ENCODE measurements at places on chromosomes 2 and 18.

DNA sequence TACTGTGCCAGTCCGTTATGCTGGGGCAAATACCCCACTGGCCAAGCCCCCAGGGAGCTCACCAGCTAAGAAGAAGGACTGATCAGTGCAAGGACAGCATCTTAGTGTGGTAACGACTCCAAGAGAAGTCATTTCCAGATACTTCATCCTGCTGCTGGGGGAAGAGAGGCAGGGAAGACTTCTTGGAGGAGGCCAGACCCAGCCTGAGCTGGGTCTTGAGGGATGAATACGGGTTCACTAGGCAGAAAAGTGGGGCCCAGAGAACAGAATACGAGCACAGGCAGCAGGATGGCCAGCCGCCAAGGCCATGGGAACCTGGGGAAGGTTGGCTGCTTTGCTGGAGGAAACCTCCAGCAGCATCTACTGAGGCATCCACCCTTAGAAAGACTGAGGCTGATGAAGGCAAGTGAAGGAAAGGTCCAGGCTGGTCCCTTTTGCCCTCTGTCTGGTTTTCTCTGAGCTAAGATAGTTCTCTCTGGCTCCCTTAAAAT lies 84.1 kb downstream of the GLI2 start:
- no peak for DNase-seq

- no peak for DNase-seq
Observed at GRCh38 chr2:216540920-216541319, 42.3 kb downstream of the RPL37A start.

- DNase-seq, result no peak
Observed at GRCh38 chr2:128780434-128781080, 461.9 kb upstream of the HS6ST1 start.

- no peak for DNase-seq
Observed at GRCh38 chr2:241218131-241219029, 29.9 kb downstream of the ANO7 start.

DNA sequence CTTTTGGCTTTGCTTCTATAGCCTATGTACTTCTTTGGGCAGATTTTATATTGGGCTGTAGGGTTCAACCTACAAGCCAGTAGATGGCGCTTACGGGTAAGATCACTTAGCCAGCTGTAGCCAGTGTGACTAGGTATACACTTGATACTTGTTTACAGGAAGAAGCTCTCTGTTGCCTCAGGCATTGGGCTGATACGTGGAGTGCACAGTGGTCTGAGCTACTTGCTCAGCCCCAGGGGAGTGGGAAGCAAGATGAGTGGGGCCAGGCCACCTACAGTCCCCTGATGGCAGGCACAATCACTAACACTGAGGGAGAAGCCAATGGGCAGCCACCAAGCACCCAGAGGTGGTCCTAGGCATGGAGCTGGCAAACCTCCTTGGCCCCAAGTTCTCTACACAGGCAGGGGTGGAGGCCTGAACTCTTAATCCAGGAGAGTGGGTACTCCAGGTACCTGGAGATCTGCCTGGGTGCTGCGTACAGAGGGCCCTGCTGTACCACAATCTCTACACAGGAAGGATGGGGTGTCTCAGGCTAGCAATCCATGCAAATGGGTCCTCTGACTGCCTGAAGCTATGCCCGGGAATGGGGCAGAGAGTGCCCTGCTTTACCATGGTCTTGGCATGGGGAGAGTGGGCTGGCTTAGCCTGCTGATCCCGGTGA lies 122.2 kb downstream of the NCOA1 start:
- DNase-seq, result no peak

- no peak for DNase-seq
Observed at GRCh38 chr2:8993196-8993901, 10.1 kb downstream of the MBOAT2 start.

DNA sequence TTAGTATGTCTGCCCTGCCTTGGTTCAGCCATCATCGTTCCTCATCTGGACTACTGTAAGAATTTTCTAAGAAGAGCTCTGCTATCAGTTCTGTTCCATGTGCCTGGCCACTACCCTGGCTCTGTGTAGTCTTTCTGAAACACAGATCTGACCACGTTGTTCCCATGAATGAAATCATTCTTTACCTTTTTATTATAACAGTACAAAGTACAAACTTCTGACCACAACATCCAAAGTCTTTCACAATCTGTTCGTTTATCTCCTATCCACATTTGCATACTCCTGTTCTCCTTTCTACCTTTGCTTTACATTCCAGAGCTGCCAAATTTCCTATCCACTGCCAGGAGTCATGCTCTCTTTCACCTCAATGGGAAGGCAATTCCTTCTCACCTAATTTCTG lies 284.6 kb upstream of the LRP1B start:
- DNase-seq, result no peak

DNA sequence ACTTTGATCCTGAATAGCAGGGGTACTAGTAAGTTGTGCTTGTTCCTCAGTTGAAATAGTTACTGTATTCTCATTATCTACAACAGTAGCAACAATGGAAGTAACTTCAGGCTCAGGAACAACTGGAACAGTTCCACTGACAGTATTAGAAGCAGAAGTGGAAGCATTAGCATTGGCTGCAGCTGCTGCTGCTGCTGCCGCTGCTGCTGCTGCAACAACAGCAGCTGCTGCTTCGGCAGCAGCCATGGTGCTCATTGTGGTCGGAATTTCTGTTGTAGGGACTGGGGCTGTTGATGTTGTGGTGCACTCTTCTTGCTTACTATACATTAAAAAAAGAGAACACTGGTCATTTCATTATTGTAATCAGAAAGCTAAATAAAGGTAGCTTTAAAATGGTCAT lies 40.8 kb downstream of the PRPF40A start:
- no peak for DNase-seq

DNA sequence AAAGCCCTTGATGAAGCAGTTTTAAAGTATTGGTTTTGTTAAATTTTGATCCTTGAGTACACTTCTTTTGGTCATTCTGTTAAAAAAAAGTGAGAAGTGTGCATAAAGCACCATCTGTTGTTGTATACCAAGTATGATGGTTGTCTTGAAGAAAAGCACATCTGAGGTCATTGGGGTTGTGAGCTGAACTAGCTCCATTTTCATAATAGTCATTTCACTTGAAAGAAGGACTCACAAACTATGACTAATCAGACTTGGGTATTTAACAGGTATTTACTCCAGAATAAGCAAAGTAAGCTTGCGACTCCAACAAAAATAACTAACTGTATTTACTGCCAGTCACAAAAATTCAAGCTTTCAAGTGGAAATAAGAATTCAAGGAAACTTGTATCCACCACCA lies 35.1 kb downstream of the CHN1 start:
- DNase-seq, result no peak

DNA sequence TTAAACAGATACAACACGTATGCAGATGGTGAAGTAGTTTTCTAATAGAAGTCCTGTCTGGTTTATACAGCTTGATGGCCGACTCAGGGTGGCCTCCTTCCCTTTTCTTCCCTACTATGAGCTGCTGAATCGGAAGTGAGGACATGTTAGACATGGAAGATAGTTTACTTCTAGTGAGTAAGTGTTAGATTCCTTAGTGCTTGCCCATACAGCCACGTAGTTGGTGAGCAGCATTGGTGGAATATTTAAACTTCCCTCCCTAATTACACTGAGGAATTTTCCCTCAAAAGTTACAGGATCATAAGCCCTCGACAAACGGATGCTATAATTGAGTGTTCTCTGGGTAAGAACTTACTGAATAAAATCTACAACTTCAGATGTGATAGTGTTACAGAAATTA lies 52.1 kb downstream of the RHBDD1 start:
- no peak for DNase-seq

DNA sequence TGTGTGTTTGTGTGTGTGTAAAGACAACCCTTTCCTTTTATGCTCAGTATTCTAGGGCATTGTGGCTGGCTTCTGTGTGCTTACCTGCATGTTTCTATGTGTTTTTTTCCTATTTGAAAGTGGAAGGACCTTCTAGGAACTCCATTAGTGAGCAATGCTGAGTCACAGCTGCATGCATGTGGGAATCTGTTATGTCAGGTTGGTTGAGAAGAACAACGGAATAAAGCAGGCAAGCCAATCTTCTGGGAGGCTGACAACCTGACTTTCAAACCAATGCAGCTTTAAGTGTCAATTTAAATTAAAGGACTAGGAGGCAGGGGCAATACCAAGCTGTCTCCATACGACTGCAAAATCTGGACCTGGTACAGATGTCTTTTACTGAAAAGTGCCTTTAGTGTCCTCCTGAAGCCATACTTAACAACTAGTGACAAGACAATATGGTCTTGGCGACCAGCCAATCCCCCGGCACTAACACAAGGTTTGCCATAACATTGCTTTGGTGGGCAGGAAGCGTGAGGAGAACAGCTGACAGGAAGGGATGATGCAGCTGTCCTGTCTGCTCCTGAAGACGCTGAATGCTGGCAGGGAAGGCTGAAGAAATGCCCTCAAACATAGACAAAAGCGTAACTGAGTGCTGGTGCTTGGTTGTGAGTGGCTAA lies 514.7 kb upstream of the CDH7 start:
- DNase-seq, result no peak

- DNase-seq, result no peak
Observed at GRCh38 chr2:24049485-24050021, at the start of gene FKBP1B. Gene FKBP1B (plus strand): TSS chr2:24049741. CDS start chr2:24049850, 109 bp downstream.

DNA sequence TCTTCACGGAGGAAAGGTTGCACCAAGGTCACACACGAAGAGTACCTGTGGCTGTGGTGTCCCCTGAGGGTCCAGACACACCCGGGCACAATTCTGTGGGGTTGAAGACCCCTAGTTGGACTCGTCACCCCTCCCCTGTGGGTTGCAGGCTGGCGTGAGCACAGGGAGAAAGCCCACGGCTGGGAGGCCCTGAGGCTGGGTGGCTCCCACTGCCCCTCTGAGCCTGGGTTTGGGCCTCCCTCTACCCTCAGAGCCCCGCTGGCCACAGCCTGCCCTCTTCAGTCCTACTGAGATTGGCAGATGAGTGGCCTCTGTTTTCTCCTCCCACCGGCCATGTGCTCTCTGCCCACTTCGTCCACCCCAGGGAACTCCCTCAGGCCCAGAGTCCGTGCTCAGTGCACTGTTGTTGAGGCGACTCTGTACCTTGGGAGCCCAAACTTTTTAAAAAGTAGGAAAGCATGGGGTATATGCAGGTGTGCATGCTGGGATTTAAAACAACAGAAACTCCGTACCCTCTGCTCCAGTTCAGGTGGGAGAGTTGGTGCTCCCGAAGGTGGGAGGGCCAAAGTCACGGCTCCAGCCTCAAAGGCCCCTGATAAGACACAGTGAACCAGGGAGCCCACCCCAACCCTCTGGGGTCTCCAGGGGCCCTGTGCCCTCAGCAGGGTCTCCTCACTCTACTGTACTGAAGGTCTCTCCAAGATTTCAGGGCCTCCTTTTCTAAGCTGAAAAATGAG lies 19.1 kb downstream of the RAMP1 start:
- DNase-seq, result no peak

- no peak for DNase-seq
Observed at GRCh38 chr18:47595831-47596501, 334.5 kb downstream of the SMAD2 start.

- DNase-seq, result no peak
Observed at GRCh38 chr18:4236940-4237663, 218.0 kb downstream of the DLGAP1 start.

GRCh38 chr18:50286391-50287027 lies 983 bp downstream of the CXXC1 start:
- no peak for DNase-seq

GRCh38 chr2:65175894-65176530 lies 46.1 kb upstream of the RAB1A start:
- no peak for DNase-seq

- no peak for DNase-seq
Observed at GRCh38 chr2:187431911-187432310, 16.1 kb downstream of the CALCRL start.

- no peak for DNase-seq
Observed at GRCh38 chr2:215724146-215724545, 288.3 kb upstream of the FN1 start.

- DNase-seq, result no peak
Observed at GRCh38 chr2:128786316-128786715, 467.6 kb upstream of the HS6ST1 start.

DNA sequence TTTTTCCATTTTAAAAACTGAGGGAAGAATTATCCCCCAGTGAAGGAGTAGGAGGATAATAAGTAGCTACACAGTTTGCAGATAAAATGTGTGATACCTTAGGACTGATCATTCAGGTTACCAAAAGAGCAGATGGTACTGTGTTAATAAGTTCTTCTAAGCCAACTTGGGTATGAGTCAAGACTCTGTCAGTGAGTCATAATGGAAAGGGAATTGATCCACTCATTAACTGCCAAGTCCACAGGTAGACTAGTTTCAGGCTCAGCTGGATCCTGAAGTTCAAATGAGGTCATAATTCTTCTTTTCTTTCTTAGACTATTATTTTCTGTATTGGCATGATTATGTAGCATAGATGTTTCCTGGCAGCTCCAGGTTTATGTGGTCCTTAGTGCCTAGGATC lies 142.4 kb upstream of the ALPP start:
- no peak for DNase-seq

- no peak for DNase-seq
Observed at GRCh38 chr2:180609626-180610340, 370.6 kb upstream of the UBE2E3 start.

DNA sequence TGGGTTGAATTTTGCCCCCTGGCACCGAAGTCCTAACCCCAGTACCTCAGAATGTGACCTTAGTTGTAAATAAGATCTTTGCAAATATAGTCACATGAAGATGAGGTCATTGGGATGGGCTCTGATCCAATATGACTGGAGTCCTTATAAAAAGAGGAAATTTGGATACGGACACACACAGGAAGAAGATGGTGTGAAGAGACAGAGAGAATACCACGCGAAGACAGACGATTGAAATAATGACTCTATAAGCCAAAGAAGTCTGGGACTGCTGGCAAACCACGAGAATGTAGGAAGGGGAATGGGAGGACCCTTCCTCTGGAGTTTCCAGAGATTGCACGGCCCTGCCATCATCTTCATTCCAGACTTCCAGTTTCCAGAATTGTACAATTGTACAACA lies 98.6 kb downstream of the CPO start:
- DNase-seq, result no peak

GRCh38 chr2:23619941-23620340 lies 235.0 kb downstream of the KLHL29 start:
- no peak for DNase-seq

GRCh38 chr2:17813010-17813741 lies 3.1 kb upstream of the MSGN1 start:
- no peak for DNase-seq

- no peak for DNase-seq
Observed at GRCh38 chr2:128818704-128819491, 500.2 kb upstream of the HS6ST1 start.

DNA sequence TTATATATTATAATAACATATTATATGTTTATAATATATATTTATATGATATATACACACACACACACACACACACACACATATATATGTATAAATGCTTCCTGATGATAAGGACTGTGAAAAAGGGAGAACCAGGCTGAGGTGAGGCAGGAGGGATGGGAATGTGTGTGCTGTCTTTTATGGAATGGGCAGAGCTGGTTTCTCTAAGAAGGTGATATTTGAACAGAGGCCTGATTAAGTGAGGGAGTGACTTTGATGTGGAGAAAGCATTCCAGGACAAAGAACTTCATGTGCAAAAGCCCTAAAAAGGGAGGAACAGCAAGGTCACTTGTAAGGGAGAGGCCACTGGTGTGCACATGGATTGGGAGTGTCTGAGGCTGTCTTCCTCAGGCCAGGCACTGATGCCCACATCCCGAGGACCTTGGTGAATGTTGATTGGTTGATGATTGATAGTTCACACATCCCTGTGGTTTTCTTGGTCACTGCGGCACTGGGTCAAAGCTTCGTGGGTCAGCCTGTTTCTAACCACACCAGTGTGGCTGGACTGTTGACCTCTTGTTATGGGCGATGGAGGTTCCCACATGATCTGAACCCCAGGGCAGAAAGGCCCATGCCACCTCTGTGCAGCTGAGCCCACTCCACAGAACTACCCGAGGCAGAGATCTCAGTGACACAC lies 196.9 kb downstream of the MYCN start:
- DNase-seq, result no peak

- no peak for DNase-seq
Observed at GRCh38 chr2:227310756-227311110, 14.3 kb upstream of the MFF start.
